ENCODE measurements at places on chromosomes 7 and 10. TPM values are rescaled to one million over a fixed set of nuclear protein-coding genes. Genes with fewer than 3 reads are reported as not detected.

The FXYD4 gene
- total RNA-seq: not detected

The ZNF212 gene
- 8.8 TPM for total RNA-seq

The ATP6V0A4 gene
- not detected for total RNA-seq

The IL15RA gene
- 30.1 TPM for total RNA-seq

The PCLO gene
- 2.3 TPM for total RNA-seq

DNA sequence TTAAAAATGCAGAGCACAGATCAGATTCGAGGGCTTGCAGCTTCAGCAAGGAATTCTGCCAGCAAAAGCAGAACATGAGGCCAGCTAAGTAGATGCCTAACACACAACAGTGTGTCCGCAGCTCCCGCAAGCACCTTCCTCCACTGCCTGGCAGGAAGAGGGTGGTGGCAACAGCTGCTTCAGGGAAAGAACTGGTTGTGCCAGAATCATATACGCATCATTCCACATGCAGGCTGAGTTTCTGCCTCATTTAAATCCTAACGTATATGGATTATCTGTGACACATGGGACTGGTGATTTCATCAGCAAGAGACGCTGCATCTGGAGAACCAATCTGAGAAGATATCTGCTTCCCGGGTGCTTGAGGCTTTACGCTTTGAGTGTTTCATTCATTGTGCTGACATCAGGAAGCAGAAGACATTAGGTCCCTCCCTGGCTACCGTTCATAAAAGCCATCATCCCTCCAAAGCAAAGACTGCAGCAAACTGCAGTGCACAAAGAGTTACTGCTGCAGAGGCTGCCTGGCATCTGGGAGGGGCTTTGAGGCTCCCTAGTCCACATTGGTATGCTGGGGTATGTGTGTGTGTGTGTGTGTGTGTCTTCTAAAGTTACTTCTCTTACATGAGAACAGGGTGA, 78.8 kb downstream of the FAM13C start:
- no peak for DNase-seq

DNA sequence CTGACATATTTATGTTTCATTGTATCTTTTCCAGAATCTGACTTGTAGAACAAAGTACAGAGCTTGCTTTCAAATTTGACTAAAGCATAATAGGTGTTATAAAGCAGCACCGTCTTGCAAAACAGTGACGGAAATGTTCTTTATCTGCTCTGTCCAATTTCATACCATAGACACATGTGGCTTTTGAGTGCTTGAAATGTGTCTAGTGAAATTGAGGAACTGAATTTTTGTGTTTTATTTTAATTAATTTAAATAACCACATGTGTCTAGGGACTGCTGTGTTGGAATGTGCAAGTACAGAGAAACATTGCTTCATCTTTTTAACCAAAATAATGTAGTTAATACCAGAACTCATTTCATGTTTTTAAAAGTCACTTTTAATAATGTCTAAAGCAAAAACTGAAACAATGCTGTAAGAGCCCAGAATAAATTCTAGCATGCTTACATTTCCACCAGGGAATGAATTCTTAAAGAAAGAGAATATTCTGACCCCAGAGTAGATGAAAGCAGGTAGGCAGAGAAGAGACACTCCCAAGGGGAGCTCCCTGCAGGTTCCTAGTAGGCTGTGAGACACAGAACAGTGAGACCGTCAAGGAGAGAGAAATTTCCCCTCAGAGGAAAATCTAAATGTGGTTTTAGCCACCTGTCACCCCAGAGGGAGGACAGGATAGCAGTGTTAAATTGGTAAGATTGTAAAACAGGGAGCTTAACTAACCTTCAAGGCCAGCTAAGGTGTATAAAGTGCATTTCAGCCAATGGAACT, 175.3 kb upstream of the KMT2E start:
- no peak for DNase-seq

Data from esophagus muscularis mucosa (tissue), 4 donors.